ENCODE measurements at places on chromosomes 1 and 21.
A peak's percentile ranks its signal among the peaks of the same experiment; 100 is the strongest.

DNA sequence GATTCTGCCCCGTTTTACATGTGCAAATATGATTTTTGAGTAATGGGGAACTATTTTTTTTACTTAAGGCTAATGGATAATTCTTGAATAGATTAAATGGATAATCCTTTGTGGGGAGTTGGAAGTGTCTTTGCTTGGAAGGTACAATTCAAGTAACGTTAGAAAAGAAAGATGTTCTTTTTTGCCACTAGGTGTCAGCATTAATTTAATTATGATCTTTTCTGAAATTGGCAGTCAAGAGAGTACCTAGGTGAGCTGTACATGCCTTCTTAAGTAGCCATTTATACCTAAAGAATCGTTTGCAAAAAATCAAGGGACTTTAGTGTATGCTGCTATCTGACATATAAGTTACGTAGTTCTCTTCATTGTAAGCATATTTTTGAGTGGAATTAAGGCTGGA lies 2.2 kb downstream of the FBXO28 start:
- peak; percentile 89 for DNase-seq

DNA sequence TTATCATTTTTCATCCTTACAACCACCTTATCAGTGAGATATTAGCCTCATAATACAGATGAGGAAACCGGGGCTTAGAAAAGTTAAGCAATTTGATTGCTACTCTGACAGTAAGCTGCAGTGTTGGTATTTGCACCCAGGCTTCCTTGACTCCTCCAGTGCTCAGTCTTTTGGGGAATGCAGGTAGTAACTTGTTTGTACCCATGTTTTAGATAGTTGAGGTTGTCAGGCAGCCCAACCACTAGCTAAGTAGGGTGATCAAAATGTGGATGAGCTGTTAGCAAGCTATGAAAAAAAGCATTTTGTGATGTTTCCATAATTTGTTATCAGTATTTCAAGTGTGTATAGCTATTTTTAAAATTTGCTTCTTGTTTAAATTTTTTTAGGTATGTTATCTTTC lies 80.8 kb downstream of the SASS6 start:
- DNase-seq = no peak

- DNase-seq = no peak
Measured at GRCh38 chr21:45152265-45152746, 77.9 kb downstream of the ADARB1 start.

- DNase-seq = no peak
Measured at GRCh38 chr1:101136739-101137138, 100.1 kb upstream of the S1PR1 start.

- peak; percentile 25 for DNase-seq
Measured at GRCh38 chr1:31775210-31775999, 11.3 kb upstream of the ADGRB2 start.

GRCh38 chr1:89125913-89126580 lies at the start of gene GBP2:
TSS of gene GBP2 (minus strand) at chr1:89126114. CDS start at chr1:89121966, 4,148 bp downstream.
- peak; percentile 33 for DNase-seq

GRCh38 chr1:40404670-40405462 lies 31.3 kb downstream of the SMAP2 start:
- DNase-seq = peak; percentile 72

- no peak for DNase-seq
Measured at GRCh38 chr1:68799096-68799495, 302.2 kb upstream of the DEPDC1 start.

- DNase-seq = no peak
Measured at GRCh38 chr1:39737546-39738169, 1.0 kb upstream of the PPIE start.

GRCh38 chr1:200779326-200779725 lies 40.6 kb downstream of the CAMSAP2 start:
- no peak for DNase-seq

DNA sequence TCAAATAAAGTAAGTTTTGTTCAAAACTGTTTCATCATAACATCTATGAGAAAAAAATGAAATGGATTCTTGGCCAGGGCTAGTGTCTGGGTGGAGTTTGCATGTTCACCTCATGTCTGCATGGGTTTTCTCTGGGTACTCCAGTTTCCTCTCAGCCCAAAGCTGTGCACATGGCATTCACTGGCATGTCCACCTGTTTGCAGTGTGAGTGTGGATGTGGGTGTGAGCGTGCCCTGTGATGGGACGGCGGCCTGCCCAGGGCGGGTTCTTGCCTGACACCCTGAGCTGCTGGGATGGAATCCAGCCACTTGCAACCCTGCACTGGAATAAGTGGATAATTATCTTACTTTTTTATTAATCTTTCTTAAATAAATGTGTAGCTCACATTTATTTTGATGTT lies 185.5 kb downstream of the RYR2 start:
- no peak for DNase-seq

DNA sequence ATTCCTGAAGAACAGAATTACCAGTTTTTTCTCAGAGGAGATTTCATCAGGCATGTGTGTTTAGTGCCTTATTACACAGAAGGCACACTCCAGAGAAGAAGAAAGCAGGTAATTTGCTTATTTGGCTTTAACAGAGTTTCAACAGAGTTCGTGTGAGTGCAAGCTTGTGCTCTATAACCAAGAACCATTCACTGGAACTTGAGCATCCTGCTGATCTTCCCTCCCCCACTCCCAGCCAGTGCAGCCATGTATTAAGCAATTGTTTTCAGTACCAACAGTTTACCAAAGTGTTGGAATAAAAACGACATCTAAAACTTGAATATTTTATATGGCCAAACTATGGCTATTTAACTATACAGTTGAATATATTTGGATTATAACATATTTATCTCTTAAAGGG lies 4.3 kb downstream of the MGST3 start:
- DNase-seq = no peak

DNA sequence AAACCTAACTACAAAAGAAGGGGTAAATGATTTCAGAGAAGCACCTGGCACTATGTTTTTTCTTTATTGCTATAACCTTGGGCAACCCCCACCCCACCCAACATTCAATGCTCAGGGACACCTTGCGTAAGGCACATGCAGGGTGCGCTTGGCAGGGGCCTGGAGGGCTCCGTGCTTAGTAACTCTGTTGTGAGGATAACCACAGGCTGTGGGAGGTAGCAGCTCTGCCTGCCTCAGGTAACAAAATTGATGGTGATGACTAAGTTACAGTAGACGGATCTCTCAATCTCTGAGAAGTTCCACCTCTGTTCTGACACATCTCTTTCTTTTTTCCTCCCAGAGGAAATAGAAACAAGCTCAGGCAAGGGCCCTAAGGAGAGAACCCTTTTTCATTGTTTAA lies 8.7 kb upstream of the CCN1 start:
- DNase-seq = no peak

GRCh38 chr1:106613068-106613467 lies 443.4 kb upstream of the PRMT6 start:
- DNase-seq = no peak

- no peak for DNase-seq
Measured at GRCh38 chr21:45536301-45537081, 5.7 kb downstream of the SLC19A1 start.

DNA sequence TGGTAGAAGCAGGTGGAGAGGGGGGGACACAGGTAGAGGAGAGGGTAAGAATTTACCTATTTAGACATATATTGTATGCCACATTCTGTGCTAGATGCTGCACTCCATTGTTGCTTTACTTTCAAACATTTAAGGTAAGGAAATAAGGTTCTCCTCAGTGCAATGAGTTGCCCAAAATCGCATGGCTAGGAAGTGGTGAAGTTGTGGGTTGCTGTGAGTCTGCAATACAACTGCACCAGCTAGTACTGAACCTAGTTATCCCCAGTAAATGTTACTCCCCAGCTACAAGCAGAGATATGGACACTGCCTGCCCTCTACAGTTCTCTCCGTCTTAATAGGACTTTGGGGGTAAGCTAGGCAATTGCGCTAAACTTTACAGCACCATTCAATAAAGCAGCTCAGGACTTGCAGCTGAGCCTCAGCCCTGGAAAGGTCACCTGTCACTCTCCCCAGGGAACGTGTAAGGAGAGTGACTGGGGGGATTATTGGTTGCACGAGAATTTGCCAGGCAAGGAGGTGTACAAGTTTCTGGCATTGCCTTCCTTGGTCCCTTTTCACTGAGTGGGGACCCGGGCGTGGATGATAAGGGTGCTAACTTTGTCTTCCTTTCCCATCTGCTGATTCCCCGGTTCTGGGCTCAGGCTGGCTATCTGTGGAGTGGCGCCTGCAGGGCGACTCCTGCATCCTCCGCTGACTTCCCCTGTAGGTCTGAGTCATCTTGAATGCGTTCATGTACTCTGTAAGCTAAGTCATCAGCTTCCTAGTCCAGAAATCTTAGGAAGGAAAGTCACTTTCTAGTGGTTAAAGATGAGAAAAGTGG lies 71.3 kb upstream of the CNTN2 start:
- no peak for DNase-seq

DNA sequence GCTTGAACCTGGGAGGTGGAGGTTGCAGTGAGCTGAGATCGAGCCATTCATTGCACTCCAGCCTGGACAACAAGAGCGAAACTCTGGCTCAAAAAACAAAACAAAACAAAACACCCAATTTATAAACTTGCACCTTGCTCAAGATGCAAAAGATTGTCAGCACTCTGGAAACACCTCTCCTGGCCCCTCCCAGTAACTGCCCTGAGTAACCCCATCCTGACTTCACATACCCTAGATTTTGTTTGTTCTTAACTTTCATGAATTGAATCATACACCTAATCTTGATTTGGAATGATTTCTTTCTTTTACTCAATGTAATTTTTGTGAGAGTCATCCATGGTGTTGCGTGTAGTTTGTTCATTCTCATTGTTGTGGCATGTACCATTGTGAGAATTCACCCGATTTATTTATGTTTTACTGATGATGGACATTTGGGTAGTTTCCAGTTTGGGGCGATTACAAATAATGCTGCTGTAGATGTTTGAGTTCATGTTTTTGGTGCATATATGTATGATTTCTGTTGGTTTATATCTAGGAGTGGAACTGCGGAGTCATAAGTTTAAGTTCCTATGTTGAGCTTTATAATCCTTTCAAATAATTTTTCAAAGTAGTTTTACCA lies 10.4 kb downstream of the NECAP2 start:
- DNase-seq = no peak

GRCh38 chr1:175877939-175878737 lies 134.7 kb upstream of the TNR start:
- DNase-seq = no peak

DNA sequence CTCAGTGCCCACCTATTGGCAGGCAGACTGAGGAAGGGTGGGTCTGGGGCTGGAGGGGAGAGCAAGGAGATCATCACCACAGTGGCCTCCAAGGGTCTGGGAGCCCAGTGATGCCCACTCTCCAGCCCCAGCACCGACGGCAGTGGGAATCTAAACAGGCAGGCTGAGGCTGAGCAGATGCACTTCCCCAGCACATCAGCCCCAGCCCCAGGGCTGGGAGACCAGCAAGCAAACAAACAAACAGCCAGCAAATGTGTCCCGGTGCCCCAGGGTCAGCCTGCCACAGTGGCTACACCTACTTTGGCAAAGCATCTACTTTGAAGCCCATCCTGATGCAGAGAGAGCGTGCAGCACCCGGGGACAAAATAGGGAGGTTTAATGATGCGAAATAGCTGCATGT lies 216.3 kb upstream of the ZC3H12A start:
- DNase-seq = peak; percentile 97

GRCh38 chr1:203556047-203556851 lies 62.3 kb downstream of the OPTC start:
- no peak for DNase-seq

- DNase-seq = no peak
Measured at GRCh38 chr1:192691041-192691440, 55.1 kb downstream of the RGS13 start.

- no peak for DNase-seq
Measured at GRCh38 chr1:36835696-36836095, 198.6 kb downstream of the GRIK3 start.

GRCh38 chr21:35601211-35601610 lies 459.1 kb downstream of the SETD4 start:
- no peak for DNase-seq

DNA sequence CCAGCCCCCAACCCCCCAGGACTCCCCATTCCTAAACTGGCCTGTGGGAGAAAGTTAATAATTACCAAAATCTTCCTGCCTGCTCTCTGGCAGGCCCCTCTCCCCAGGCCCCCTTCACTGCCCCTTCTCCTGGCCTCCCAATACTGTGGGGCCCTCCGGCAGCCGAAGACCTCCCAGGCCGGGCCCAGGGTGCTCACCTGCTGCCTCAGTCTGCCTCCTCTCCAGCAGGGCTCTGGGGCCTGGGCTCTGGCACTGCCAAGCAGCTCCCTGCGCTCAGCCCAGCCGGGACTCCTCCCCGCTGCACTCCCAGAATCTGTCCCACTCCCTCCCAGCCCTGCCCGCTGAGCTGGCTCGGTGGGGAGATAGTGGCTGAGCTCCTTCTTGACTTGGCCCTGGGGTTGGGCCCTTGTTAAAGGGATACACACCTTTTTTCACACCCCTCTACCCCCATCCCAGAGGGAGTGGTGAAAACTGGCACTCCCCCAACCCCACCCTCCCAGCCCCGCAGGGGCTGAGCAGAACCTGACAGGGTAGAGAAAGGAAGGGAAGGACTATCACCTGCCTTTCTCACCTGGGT lies at the start of gene S100A16:
Gene S100A16 (minus strand): TSS at position 383 of the 577 bp plus-strand sequence. CDS start 4,986 bp downstream, outside the sequence.
- DNase-seq = no peak

GRCh38 chr21:45228171-45228641 lies 59.5 kb downstream of the POFUT2 start:
- no peak for DNase-seq

GRCh38 chr21:41219498-41220207 lies 51.7 kb downstream of the BACE2 start:
- no peak for DNase-seq

DNA sequence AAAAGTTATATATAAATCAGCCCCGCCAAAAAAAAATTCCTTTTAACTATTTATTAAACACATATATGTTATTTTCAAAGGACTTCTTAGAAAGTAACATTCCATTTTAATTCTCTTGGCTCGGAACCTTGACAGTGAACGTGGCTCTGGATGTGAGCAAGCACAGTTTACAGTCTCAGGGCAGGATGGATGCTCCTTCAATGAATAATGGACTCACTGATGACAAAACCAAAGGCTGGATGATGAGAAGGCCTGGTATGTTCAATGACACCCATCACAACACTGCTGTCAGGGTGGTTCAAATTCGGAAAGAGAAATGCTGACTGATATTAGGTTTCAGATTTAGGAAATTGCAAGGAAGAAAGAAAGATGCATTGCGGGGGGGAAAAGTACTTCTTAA lies 148.8 kb downstream of the SIPA1L2 start:
- no peak for DNase-seq

DNA sequence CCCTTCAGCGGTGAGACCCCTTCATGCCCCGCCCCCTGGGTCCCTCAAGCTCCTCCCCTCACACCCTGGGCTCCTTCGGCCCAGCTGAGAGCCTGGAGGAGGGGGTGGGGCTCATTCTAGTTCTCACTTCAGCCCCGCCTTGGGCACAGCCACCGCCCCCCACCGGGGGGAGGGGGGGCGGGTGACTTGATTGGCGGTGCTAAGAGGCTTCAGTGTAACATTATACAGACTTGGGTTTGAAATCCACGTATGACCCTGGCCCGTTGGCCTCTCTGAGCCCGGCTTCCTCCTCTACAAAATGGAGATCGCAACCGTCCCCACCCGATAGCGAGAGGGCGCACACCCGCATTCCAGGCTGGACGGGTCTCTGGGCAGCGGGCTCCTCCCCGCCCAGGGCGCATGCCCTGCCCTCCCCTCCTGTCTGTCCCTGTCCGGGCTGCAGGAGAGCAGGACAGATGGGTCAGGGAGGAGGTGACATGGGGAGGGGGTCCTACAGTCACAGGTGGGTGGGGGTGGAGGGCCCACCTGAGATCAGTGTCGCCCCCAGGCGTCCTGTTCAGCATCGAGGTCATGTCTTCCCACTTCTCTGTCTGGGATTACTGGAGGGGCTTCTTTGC lies 5.1 kb downstream of the CLCNKB start:
- no peak for DNase-seq
